Foreskin fibroblast (primary cell): ENCODE measurements at places on chromosomes 7 and 10.
A peak's percentile ranks its signal among the peaks of the same experiment; 100 is the strongest.

GRCh38 chr10:70584909-70585544 lies 17.5 kb downstream of the PRF1 start:
- no peak for DNase-seq

- DNase-seq = no peak
Observed at GRCh38 chr10:88866454-88866853, 13.6 kb upstream of the STAMBPL1 start.

DNA sequence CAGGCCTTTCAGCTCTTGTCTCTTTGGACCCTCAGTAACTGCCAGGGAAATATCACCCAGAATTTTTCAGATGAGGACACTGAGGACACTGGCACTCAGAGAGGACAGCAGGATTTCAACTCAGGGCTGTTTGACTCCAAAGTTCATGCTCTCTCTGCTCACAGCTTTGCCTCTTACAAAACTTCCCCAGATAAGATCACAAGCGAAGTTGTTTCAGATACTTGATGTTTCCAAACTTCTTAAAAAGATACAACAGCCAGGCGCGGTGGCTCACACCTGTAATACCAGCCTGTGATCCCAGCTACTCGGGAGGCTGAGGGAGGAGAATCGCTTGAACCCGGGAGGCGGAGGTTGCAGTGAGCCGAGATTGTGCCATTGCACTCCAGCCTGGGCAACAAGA lies 32.4 kb upstream of the ZRANB1 start:
- DNase-seq = no peak

DNA sequence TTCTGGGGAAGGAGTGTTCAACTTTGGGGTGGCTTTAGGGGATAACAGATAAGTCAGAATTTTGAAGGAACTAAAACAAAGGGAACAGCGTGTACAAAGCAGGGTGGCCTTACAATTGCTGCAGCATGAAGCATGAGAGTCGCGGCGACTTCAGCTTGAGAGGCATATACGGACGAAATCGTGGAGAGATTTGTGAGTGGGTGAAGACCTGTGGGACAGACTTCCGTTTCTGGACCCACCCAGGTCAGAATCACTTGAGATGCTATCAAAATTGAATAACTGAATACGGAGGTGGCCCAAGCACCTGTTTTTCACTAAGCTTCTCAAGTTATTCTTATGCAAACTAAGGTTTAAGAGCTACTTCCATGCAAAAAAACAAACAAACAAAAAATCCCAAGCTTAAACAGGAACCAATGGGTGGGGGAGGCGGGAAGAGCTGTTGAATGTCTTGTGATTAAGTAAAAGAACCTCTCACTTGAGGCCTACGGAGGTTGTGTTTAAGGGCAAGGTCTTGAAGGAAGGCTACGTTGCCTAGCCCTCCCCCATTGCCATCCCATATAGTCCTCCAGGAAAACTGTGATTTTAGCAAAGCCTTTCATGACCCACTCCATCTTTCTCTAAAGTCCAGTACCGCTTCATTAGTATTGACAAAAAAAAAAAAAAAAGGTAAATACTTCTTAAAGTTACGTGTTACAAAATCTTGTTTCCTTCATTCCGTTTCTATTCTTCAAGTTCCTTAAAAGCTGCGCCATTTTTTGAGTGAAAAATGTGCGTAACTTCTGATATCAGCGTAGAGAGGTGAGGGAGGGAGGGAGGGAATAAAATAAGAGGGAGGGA lies 1.3 kb upstream of the TRIM24 start:
- no peak for DNase-seq

- DNase-seq = peak; percentile 85
Observed at GRCh38 chr10:114271779-114272167, 32.7 kb downstream of the VWA2 start.

- DNase-seq = no peak
Observed at GRCh38 chr10:7587168-7587864, 79.5 kb downstream of the ITIH5 start.

DNA sequence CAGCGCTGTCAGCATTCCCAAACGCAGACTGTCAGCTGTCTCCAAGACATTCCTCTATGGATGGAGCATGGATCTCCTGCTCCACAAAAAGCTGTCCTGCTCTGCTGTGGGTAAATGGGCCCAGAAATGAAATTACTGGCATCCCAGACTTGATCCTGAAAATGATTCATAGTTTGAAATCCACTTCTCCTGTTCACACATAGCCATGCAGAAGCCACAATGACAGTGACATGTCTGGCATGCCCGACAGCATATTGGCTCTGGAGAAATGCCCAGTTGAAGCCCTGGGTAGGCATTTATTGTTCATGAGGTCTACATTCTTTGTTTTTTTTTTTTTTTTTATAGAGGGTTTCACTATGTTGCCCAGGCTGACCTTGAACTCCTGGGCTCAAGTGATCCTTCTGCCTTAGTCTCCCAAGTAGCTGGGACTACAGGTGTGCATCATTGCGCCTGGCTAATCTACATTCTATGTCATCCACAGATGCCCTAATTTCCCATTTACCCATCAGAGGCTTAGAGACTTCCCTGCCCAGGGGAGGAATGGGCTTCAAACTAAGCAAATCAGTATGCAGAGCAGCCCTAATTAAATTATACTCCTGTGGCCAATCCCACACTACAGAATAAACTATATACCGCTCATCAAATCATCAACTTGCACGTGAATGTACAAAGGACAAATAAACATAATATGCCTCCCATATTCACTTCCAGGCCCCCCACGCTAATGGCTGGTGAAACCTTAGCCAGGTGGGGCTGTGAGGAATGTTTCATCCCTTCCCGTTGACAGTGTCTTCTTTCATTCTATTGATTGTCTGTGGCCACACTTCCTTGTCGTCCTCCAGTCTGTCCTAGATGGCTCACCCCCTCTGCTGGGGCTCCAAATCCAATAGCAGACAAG lies 61.8 kb upstream of the EEPD1 start:
- no peak for DNase-seq
